Progenitor cell of endocrine pancreas (in vitro differentiated cells): ENCODE measurements at places on chromosomes 7 and 10.

DNA sequence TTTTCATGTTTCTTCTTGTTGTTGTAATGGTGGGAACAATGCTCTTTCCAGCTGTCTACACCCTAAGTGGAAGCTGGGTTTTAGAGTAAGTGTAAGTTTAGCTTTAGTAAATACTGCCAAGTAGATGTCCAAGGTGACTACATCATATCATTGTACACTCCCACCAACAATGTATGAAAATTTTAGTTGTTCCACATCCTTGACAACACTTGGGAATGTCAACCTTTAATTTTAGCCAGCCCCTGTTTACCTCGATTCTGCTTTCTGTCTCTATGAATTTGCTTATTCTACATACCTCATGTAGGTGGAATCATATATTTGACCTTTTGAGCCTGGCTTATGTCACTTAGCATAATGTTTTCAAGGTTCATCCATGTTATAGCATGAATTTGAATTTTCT is 93.0 kb downstream of the MTPAP start:
- no peak for DNase-seq

DNA sequence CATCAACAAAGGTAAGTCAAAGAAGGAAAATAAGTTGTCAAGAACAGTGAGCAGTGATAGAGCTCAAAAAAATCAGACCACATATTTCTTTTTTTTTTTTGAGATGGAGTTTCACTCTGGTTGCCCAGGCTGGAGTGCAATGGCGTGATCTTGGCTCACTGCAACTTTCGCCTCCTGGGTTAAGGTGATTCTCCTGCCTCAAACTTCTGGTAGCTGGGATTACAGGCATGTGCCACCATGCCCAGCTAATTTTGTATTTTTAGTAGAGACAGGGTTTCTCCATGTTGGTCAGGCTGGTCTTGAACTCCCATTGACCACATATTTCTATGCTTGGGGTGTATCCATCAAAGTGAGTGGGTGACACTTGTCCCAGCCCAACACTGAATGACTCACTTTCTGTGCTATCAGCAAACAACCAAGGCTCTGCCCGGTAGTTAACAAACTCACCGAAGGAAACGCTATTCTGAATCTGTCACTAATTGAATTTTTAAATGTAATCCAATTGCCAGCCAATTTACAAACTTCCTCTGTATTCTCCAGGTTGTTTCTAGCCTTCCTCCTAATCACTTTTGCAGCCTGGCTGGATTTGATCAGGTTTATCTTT is 19.6 kb upstream of the SMNDC1 start:
- DNase-seq = no peak

GRCh38 chr10:121113385-121113696 is 262.2 kb downstream of the WDR11 start:
- DNase-seq = no peak

GRCh38 chr10:122248356-122249302 is 22.5 kb upstream of the BTBD16 start:
- no peak for DNase-seq

DNA sequence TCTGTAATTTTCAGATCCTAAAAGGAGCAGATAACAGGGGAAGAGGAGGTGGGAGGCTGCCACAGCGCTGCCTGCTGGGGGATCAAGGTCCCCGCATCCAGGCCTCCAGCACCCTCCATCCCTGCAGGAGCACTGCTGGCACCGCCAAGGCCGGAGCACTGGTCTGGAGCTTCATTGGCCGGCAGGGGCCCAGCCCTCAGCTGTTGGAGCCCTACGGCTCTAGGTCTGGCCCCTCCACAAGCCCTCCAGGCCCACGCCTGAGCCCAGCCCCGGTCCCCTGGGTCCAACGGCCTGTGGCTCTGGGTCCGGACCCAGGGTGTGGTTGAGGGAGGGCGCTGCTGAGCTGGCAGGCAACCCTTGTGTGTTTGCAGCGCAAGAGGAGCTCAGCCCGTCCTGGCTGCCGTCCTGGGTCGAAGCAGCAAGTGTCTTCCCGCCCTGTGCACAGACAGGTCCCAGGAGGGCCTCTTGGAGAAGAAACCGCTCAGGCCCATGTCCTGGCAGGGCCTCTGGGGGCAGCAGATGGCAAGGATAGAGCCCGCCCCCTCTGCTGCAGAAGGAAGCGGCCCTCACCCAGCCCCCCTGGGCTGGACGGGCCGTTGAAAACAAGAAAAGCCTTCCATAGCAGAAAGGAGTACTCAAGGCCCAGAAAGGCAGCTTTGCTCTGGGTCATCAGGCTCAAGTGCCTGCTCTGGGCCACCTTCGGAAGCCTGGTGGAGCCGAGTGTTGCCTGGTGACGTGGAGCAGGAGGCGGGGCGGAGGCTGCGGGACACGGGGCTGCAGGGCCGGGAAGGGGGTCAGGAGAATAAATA is 54.3 kb upstream of the TNRC18 start:
- no peak for DNase-seq

DNA sequence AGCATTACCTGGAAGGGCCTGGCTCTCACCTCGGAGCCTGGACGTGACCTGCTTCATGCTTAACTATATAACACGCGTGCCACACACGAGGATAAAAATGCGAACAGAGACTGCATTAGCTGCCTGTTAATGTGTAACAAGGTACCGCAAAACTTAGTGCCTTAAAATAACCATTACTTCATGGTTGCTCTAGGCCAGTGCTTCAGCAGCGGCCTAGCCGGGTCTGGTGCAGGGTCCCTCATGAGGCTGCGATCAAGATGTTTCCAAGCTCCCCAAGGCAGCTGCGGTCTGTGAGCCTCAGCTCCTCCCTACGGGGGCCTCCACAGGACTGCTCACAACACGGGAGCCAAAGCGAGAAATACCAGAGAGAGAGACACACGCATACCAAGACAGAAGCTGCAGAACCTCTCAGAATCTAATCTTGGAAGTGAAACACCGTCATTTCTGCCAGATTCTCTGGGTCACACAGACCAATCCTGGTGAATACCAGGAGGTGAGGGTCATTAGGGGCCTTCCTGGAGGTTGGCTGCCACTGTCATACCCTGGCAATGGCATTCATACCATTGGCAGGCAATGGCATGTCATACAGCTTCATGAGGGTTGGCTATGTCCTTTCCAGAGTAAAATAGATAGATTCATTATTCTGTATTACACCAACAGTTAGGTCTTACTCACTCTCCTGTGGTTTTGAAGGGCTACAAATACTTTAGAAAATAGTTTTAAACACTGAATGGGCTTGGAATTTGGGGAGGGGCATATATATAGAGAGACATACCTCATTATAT is 94.5 kb downstream of the HIPK2 start:
- no peak for DNase-seq

- no peak for DNase-seq
Observed at GRCh38 chr7:99108613-99109012, 35.3 kb downstream of the SMURF1 start.

DNA sequence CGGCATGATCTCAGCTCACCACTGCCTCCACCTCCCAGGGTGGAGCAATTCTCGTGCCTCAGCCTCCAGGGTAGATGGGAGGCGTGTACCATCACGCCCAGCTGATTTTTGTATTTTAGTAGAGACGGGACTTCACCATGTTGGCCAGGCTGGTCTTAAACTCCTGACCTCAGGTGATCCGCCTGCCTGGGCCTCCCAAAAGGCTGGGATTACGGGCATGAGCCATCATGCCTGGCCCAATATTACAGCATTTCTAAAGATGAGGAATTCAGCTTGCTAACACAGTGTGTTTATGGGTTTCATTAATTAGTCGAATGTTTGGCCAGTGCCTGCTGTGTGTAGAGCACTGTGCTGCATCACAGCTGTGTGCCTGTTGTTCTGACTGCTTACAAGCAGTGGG is 3.7 kb downstream of the WDR37 start:
- DNase-seq = no peak

DNA sequence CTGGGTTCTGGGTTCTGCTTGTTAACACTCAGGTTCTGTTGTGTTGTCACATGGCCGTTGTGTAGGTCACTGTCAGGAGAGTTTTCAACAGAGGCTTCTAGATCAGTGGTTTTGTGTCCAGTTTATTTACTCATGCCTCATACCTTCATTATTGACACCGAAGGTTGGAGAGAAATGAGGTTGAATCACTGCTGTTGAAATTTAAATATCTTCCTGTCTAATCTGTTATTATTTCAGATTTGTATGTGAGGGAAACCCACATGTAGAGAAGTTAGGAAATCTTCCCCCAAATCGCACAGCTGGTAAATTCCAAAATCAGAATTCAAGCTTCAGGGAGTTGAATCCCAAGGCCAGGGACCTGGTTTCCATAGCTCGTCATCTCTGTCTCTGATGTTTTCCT is 28.3 kb upstream of the KLF6 start:
- no peak for DNase-seq

DNA sequence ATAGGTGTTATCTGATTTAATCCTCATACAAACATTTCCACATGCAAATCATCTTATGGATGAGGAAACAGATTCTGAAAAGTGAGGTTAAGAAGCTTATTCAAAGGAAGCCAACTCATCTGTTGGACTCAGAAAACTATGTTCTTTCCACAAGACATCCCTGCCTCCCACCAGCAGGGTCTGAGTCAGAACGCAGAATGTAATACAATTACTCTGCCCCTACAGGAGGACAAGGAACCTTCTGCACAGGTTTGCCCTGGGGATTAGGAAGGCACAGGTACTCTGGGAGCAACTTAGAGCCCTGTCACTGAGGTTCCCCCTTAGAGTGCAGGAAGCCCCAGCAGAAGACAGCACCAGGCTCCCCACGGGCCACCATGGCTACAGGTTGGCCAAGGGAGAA is 255.7 kb downstream of the TNS3 start:
- no peak for DNase-seq

- no peak for DNase-seq
Observed at GRCh38 chr10:61065051-61065450, 121.1 kb upstream of the RHOBTB1 start.

- no peak for DNase-seq
Observed at GRCh38 chr7:35658606-35659201, 36.2 kb downstream of the HERPUD2 start.

- no peak for DNase-seq
Observed at GRCh38 chr7:47047384-47047783, 534.5 kb downstream of the TNS3 start.

- DNase-seq = no peak
Observed at GRCh38 chr10:48487244-48487643, 117.6 kb downstream of the ARHGAP22 start.

DNA sequence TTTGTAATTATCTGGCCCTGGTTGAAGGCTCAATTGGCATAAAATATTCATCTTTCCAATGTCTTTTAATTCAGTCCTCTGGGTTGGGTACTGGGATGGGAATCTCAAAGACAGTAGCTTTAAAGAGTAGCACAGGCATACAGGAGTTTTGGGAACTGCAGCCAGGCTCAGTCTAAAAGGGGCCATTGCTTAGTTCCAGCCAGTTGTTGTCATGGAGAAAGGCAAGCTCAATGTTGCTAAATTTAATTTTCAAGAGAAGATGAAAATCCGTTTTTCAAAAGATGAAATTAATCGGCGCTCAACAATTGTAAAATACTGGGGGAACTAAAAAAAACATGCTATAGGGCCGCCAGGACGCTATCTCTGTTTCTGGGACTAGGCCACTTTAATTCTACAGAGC is 375.1 kb downstream of the PHTF2 start:
- no peak for DNase-seq

DNA sequence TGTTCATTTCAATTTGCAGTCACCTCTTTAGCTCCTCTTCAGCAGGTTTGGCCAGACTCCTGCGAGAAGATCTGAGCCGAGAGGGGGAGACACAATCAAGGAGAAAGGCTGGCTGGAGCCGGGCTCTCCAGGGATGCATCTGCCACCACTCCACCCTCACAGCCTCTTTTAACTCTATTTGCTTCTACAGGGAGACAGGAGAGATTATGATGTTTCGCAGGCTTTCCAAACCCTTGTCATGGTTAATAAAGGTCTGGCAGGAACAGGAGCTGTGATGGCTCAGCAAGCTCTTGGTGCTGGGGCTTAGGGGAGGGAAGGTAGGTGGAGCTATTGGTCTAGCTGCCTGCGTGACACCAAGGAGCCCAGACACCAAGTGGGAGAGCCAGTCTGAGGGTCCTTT is 448.1 kb upstream of the PODXL start:
- no peak for DNase-seq

DNA sequence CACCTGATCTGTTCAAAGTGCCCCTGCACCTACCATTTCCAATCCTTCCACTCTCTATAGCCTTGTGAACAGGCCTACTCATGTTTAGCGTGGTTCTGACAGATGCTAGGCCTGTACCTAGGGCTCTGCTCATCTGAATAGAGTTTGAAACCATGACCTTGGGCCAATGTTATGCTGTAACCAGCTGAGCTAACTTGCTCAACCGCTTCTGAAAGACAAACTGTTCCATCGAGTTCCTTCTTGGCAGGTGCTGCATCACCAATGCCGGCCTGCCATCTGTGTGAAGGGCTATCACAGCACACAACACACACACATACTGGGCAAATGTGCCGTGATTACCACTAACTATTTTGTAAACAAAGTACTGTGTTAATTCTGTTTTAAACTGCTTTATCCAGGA is 419.0 kb upstream of the GALNT17 start:
- DNase-seq = no peak

- DNase-seq = no peak
Observed at GRCh38 chr10:69572159-69573055, 815 bp downstream of the NEUROG3 start.

GRCh38 chr10:49734676-49735075 is 27.4 kb downstream of the OGDHL start:
- DNase-seq = no peak

DNA sequence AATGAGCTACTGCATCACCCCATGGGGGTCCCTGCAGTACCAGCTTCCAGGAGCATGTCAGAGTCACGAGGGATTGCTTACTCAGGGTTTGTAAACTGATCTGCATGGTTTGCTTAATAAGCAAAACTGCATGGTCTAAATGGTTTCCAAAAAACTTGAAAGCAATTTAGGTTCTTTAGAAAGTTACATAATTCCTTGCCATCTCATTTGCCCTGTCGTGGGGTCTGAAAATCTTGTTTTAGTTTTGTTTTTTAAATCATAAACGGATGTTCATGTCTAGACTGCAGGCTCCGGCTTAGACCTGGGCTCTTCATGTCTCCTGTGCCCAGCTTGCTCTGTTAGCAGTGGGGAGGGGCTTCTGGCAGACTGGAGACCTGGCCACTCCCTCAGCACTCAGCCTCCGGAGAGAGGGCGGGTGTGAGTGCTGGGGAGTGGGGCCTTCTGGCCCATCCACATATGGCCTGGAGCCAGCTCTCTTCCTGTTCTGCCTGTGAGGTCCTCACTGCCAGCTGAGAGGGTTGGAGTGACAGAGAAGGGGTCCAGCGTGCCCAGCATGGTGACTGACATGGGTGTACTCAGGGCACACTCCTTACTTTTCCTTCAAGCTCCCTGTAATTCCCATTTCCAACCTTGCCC is 17.5 kb downstream of the PRF1 start:
- DNase-seq = no peak

GRCh38 chr7:69162931-69163670 is 435.2 kb upstream of the AUTS2 start:
- DNase-seq = no peak

GRCh38 chr7:38453168-38453567 is 178.0 kb downstream of the AMPH start:
- DNase-seq = no peak

- DNase-seq = peak; percentile 42
Observed at GRCh38 chr10:115093286-115093775, at the start of gene ATRNL1. Gene ATRNL1, plus strand, starts transcription at chr10:115093365. Its CDS starts 386 bp downstream, at chr10:115093751.
